Right atrium auricular region (tissue), 2 donors: ENCODE measurements at places on chromosomes 11 and 22. TPM values are rescaled to one million over a fixed set of nuclear protein-coding genes. Genes with fewer than 3 reads are reported as not detected.

The CFAP300 gene
- total RNA-seq = 1.8 TPM

The LRRC74B gene
- not detected for total RNA-seq

The CRYBA4 gene
- total RNA-seq = not detected

The BUD13 gene
- 9.6 TPM for total RNA-seq

The ARL2 gene
- 155 TPM for total RNA-seq

The HBE1 gene
- total RNA-seq = not detected

The OR51B2 gene
- not detected for total RNA-seq

The ADM gene
- 217 TPM for total RNA-seq

GRCh38 chr22:49869845-49870712 lies 16.4 kb downstream of the ZBED4 start:
- H3K27me3 ChIP-seq = no peaks in the 10 kb centered on the region
- no peak for DNase-seq
- H3K36me3 ChIP-seq = no peaks in the 10 kb centered on the region

GRCh38 chr11:45322111-45322705 lies 36.1 kb upstream of the SYT13 start:
- no peaks in the 10 kb centered on the region for H3K27me3 ChIP-seq
- no peaks in the 10 kb centered on the region for H3K36me3 ChIP-seq
- DNase-seq = peak; percentile 30
- H3K27ac ChIP-seq = no peak overlapping the region
- peaks cover 11% of the 10 kb centered on the region for H3K4me1 ChIP-seq

DNA sequence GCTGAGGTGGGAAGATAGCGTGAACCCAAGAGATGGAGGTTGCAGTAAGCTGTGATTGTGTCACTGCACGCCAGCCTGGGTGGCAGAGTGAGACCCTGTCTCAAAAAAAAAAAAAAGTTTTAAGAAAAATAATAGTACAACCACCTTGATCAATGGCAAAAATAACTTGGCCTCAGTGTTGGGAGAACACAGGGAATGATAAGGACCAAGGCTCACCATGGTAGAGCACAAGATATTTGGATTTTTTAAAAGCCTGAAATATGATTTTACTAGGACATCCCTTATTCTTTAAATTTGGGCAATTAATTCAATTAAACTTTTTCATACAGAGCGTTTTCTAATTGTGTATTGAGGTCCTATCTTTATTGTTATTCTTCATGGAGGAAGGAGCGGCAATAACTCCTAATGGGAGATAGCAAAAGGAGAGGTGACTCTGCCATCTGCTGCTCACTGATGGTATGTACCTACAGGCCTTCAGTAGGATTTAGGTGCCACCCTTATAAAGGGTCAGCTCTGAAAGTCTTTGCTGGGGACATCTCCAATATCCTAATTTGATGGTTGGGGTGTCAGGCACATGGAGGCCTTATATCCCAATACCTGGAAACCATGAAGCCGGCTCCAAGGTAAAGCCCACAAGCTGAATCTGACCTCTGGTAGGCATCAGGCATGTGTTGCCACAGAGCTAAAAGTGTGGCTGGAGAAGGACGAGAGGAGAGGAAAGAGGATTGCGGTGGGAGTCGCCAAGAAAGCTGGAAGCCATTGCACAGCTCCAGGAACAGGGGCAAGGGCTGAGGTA lies 21.9 kb upstream of the POLD3 start:
- H3K27ac ChIP-seq = no peak overlapping the region
- no peak for DNase-seq
- no peak overlapping the region for H3K4me3 ChIP-seq
- H3K4me1 ChIP-seq = no peaks in the 10 kb centered on the region
- no peaks in the 10 kb centered on the region for H3K36me3 ChIP-seq

- H3K4me3 ChIP-seq = no peak overlapping the region
- no peak overlapping the region for H3K27ac ChIP-seq
- no peaks in the 10 kb centered on the region for H3K4me1 ChIP-seq
These were observed 32.2 kb downstream of the ELMOD1 start for GRCh38 chr11:107623183-107623582.

- no peaks in the 10 kb centered on the region for H3K36me3 ChIP-seq
- no peak overlapping the region for H3K27ac ChIP-seq
- no peak overlapping the region for H3K4me3 ChIP-seq
- no peak for DNase-seq
These were observed 141.5 kb downstream of the CACNA1I start for GRCh38 chr22:39712081-39712480.

DNA sequence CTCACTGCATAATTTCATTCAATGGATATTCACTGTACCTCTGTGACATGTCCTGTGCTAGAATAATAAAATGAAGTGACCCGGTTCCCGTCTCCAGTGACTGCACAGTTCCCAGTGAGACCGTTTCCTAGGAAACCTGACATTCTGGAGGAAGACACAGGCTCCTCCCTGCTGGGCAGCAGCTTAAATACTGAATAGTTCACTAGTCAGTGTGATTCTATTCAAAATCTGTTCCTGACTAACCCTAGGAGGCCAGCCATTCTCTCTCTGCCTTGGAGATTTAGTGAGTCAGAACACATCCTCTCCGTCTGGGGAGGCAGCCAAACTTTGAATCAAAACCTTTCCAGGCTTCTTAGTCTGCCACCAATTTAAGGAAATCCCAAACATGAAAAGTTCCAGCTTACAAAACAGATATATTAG lies 11.3 kb downstream of the TRIM66 start:
- H3K36me3 ChIP-seq = no peaks in the 10 kb centered on the region
- H3K27me3 ChIP-seq = no peaks in the 10 kb centered on the region
- peaks cover 17% of the 10 kb centered on the region for H3K4me1 ChIP-seq
- H3K4me3 ChIP-seq = no peak overlapping the region
- H3K27ac ChIP-seq = peak overlapping the region; percentile 86
- DNase-seq = peak; percentile 80

DNA sequence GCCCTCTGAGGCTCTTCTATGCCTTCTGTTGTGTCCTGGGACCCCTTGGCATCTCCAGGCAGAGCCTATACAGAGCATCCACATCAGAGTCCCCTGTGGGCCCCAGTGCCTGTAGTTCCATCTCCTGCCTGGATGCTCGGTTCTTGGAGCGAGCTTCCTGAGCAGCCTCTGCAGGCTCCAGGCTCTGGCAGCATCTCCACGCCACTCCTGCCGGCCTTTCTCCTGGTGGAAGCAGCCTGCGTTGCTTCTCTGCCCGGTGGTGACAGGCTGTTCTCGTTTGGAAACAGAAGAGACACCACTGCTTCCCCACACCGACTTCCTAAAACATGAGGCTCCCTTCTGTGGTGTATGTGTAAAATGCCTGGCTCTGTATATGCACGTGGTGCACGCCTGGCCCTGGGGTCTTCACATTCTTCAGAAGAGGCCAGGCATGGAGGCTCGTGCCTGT lies 52.8 kb downstream of the BCR start:
- no peak overlapping the region for H3K27ac ChIP-seq
- DNase-seq = no peak
- no peaks in the 10 kb centered on the region for H3K36me3 ChIP-seq
- no peaks in the 10 kb centered on the region for H3K4me1 ChIP-seq

DNA sequence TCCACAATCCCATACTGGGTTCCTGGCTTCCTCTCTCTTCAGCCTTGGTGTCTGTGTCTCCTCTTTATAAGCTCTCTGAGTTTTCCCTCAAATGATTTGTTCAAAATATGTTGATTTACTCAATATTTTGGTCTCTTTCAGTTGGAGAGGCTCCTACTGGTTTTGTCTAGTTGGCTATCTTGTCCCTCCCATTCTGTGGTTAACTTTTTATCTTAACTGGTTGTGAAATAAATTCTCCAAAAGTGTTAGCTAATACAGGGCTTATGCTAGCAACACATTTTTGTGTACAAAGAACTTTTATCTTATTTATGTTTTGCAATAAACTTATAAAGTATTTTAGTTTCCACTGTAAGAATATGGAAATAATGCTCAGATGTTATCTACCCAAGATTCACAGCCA lies 200.9 kb downstream of the AASDHPPT start:
- no peak for DNase-seq
- H3K4me1 ChIP-seq = no peaks in the 10 kb centered on the region
- H3K4me3 ChIP-seq = no peak overlapping the region

DNA sequence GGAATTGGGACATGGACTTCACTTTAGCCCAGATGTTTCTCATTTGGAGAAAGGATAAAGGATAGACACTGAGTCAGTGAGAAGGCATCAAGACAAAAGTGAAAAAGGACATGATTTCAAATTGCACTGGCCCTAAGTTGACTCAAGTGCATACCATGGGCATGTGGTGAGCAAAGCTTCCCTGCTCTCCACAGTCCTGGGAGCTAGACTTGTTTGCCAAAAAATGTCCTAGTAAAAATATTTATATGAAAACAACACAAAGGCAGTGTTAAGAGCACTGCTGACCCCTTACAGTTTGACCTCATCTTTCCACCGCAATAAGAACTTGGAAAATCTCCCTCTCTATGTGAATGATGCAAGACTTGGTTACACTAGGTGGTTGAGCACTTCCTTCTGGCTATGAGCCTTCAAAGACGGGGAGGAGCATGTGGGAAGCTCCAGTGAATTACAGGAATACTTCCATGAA lies 46.5 kb upstream of the FIBIN start:
- H3K36me3 ChIP-seq = no peaks in the 10 kb centered on the region
- H3K27me3 ChIP-seq = no peaks in the 10 kb centered on the region
- no peak overlapping the region for H3K4me3 ChIP-seq
- no peaks in the 10 kb centered on the region for H3K4me1 ChIP-seq

DNA sequence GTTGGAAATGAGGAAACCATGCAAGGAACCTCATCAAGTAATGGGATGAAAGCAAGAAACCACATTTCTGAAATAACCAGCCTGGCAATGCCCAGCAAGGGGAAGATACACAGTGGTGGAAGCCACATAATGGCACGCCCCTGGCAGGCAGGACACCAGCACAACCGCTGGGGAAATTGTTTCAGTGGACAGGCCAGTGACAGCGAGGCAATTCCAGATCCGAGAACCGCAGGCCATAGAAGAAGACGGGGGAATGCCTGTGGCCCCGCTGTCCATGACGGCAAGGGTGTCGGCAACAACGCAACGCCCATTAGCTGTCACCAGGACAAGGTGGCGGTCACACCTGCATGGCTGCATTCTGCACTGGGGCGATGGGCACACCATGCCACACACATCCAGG lies 1389.6 kb downstream of the BRD1 start:
- H3K4me1 ChIP-seq = no peaks in the 10 kb centered on the region
- no peak overlapping the region for H3K4me3 ChIP-seq
- no peak for DNase-seq
- no peaks in the 10 kb centered on the region for H3K36me3 ChIP-seq
- no peak overlapping the region for H3K27ac ChIP-seq

GRCh38 chr11:62324731-62325556 lies 12.3 kb upstream of the ASRGL1 start:
- DNase-seq = no peak
- H3K27me3 ChIP-seq = no peaks in the 10 kb centered on the region
- no peak overlapping the region for H3K27ac ChIP-seq
- no peaks in the 10 kb centered on the region for H3K36me3 ChIP-seq
- H3K4me1 ChIP-seq = no peaks in the 10 kb centered on the region
- H3K4me3 ChIP-seq = no peak overlapping the region

DNA sequence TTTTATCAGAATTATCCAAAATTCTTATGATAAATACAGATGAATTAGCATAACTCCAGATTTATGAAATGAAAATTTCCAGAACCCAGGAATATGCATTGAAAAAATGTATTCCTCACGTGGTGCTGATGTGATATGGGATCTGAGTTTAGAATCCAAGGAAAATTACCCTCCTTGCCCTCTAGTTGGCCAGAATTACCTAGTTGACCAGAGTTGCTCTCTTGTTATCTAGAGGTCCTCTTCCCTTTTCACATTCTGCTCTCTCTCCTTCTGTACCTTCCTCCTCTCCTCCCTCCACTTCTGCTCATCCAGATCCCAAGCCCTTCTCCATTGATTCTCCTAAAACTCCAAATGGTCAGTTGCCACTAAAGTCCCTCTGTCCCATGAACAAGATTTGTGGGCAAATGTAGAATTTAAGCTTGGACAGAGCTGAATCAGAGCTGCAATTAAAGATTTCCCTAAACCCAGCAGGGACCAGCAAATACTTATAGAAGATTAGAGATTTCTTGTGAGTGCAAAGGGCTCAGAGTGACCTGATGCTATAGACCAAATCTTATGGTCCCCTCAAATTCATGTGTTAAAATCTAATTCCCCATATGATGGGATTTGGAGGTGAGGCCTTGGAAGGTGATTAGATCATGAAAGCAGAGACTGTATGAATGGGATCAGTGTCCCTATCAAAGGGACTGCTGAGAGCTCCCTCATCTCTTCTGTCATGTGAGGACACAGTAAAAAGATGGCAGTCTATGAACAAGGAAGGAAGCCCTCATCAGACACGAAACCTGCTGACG lies 103.2 kb upstream of the IGLL5 start:
- no peaks in the 10 kb centered on the region for H3K4me1 ChIP-seq
- no peaks in the 10 kb centered on the region for H3K36me3 ChIP-seq
- no peak overlapping the region for H3K4me3 ChIP-seq
- no peak for DNase-seq
- H3K27me3 ChIP-seq = no peaks in the 10 kb centered on the region

DNA sequence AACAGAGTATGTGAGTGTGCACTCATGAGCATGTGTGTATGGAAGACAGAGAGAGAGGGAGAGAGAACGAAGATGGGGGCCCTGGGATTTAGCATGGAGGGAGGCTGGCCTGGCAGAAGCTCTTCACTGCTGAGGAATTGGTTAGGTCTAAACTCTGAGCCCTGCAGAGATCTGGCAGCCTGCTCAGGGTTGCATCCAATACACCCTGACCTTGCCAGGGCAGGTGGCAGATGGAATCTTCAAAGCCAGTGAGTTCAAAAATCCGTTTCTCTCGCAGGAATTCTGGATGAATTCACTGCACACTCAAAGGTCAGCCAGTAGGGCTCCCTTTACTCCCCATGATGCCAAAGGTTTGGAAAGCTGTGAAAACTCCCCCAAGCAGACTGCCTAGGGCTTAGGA lies 61.4 kb upstream of the OLFML1 start:
- no peaks in the 10 kb centered on the region for H3K4me1 ChIP-seq
- DNase-seq = no peak
- no peaks in the 10 kb centered on the region for H3K27me3 ChIP-seq
- no peak overlapping the region for H3K27ac ChIP-seq

GRCh38 chr11:73454987-73455386 lies 78.8 kb downstream of the RELT start:
- no peak overlapping the region for H3K27ac ChIP-seq
- DNase-seq = no peak
- no peaks in the 10 kb centered on the region for H3K27me3 ChIP-seq

GRCh38 chr11:7057641-7058040 lies 31.2 kb upstream of the RBMXL2 start:
- peak overlapping the region; percentile 38 for H3K27ac ChIP-seq
- no peak for DNase-seq
- H3K27me3 ChIP-seq = no peaks in the 10 kb centered on the region
- H3K36me3 ChIP-seq = no peaks in the 10 kb centered on the region

GRCh38 chr11:38543986-38544385 lies 1946.0 kb upstream of the RAG2 start:
- no peaks in the 10 kb centered on the region for H3K4me1 ChIP-seq
- no peaks in the 10 kb centered on the region for H3K27me3 ChIP-seq

DNA sequence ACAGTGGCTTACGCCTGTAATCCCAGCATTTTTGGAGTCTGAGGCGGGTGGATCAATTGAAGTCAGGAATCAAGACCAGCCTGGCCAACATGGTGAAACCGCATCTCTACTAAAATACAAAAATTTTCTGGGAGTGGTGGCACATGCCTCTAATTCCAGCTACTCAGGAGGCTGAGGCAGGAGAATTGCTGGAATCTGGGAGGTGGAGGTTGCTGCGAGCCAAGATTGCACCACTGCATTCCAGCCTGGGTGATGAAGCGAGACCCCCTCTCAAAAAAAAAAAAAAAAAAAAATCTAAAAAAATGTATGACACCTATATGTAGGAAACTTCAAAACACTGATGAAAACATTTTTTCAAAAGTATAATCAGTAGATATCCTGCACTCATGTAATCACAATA lies 242.7 kb upstream of the CHORDC1 start:
- no peak for DNase-seq
- H3K4me3 ChIP-seq = no peak overlapping the region
- H3K27ac ChIP-seq = no peak overlapping the region
